ENCODE measurements at places on chromosomes 6 and 20.

- no peak for DNase-seq
Observed at GRCh38 chr6:86715676-86716075, 221.7 kb upstream of the HTR1E start.

DNA sequence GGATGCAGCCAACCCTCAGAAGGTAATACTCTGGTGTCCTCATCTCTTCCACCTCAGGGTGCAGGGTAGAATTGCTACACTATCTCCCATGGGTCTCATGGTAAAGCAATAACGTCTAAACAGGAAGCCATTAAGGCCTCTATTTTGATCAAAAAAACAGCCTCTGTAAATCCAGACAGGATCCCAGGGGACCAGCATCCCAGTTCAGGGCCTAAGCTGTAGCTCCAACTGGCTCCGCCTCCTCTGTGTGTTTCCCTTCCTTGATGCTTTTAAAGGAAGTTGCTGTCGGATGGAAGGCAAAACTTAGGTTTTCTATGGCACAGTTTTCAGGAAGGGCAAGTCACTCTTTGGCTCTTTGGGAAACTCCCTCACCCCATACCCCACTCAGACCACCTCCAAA, 222.0 kb downstream of the MAFB start:
- DNase-seq: no peak

DNA sequence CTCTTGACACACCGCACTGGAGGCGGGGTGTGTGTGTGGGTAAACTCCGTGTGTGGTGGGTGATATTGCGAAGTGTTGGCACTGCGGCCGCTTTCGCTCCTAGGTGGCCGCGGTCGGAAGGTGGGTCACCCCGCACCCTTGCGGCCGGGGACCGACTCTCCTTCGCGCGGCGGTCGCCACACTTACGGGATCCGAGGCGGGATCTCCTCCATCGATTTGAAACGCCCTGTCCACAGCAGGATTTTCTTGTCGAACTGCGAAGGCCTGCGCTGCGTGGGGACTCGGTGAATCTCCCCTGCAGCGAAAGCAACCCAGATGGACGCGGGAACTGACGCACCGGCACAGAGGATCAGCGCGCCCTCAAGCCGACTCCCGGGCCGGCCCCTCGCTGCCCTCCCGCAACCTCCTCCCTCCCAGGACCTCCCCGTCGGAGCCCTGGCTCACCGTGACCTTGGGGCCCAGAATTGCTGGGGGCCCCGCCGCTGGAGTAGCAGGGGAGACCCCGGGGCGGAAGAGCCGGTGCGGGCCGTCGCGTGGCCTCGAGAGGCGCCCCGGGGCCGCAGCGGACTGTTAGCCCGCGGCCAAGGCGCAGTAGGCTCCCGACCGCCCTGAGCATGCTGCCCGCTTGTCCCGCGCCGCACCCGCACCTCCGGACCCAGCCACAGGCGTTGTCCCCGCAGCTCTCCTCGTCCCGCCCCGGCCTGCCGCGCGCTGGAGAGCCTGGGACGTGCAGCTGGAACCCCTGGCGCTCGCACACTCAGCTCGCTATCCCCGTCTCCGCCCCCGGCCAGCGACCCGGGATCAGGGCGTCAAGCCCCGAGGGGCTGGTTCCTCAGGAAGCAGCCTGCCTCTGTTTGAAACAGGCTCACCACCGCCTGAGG, at the start of gene FAM162B:
Gene FAM162B, minus strand, starts transcription at position 759 of the 881 bp plus-strand sequence. Its CDS starts 143 bp downstream, at position 616.
- DNase-seq: no peak

- DNase-seq: no peak
Observed at GRCh38 chr6:43986177-43986825, 141.0 kb downstream of the MRPL14 start.

- DNase-seq: no peak
Observed at GRCh38 chr6:161906571-161906970, 632.7 kb upstream of the AGPAT4 start.

GRCh38 chr6:116924245-116924644, 47.2 kb downstream of the RFX6 start:
- DNase-seq: no peak

DNA sequence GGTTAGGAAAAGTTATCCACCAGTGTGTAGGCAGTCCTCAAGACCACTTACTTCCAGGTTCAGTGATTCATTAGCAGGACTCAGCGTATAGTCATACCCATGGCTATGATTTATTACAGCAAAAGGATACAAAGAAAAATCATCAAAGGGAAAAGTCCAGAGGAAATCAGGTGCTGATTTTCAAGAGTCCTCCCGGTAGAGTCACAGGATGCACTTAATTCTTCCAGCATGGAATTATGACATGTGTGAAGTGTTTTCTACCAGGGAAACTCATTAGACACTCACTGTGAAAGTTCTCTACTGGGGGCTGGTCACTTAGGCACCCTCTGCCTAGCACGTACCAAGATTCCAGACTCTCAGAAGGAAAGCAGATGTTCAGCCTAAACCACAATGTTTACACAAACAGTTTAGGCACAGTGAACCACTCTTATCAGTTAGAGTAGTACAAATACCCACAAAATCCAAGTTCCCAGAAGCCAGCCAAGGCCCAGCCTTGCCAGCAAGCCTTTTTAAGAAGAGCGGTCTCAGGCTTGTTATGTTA, 10.2 kb downstream of the WFDC3 start:
- DNase-seq: no peak

DNA sequence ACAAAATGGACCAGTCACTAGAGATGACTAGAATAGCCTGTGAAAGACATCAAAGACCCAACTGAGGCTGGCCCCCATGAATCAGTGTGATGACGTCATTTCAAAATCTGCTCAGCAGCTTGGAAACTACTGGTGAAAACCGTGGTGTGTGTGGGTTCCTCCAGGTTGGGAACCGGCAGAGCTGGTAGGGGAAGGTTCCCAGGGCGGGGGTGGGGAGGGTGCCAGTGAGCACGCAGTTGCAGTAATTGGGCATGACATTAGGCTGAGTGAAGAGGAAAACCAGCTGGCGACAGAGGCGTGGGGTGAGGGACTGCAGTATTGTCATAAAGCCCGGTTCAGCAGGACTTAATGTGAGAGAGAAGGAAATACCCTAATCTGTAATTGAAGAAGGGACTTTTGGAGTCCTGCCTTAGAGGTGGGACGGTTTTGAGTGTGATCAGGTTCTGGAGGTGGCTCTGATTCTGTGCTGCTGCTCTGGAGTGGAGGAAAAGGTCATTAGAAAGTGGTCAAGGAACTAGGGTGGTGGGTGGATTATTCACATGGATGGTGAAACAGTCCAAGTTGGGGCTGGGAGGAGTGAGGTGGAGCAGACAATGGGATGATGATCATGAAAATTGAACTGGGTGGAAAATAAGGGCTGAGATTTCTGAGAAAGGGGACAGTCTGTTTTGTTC, 52.0 kb upstream of the MTHFD1L start:
- no peak for DNase-seq

DNA sequence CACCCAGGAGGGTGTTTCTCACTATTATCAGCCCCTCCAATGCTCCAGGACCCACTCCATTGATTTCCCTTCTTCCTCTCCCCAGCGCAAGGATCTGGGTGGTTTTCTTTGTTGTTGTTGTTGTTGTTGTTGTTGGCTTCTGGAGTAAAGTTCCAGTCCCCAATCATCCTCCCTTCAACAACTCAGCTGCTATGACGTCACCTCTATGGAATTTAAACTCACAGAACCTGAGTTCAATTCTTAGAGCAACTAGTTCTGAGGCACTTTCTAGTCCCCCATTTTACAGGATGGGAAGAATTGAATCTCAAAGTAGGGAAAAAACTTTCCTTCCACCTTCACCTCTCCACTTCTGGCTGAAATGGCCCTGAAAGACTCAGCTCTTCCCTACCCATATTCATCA, 9.7 kb upstream of the WFDC8 start:
- DNase-seq: no peak

GRCh38 chr6:153038378-153039057, 36.0 kb upstream of the MTRF1L start:
- DNase-seq: no peak

- DNase-seq: no peak
Observed at GRCh38 chr6:38103921-38104320, 284.4 kb downstream of the ZFAND3 start.

DNA sequence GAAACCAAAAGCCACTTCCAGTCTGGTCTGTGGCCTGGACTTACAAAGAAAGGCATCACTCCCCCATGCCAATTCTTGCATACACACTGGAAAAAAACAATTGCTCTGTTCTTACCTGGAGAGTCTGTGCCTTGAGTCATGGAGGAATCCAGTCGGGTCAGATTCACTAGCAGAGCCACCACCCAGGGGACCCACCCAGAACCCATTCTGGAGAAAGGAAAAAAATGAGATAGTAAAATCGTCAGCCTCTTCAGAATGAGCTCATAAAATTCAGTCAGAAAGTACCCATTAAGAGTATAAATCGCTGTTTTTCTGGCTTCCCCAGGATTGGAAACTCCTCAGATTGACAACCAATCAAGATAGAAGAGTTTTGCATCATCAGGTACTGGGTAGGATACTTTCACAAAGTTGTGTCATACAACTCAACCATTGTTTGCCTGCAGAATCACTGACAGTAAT, at the start of gene HLA-DOB:
Gene HLA-DOB, minus strand, starts transcription at position 257 of the 459 bp plus-strand sequence. Its CDS starts 51 bp downstream, at position 206.
- DNase-seq: peak; percentile 75

GRCh38 chr20:63574829-63575743, 1.0 kb upstream of the HELZ2 start:
- DNase-seq: no peak

- DNase-seq: no peak
Observed at GRCh38 chr6:25769983-25770382, 15.4 kb downstream of the SLC17A4 start.

DNA sequence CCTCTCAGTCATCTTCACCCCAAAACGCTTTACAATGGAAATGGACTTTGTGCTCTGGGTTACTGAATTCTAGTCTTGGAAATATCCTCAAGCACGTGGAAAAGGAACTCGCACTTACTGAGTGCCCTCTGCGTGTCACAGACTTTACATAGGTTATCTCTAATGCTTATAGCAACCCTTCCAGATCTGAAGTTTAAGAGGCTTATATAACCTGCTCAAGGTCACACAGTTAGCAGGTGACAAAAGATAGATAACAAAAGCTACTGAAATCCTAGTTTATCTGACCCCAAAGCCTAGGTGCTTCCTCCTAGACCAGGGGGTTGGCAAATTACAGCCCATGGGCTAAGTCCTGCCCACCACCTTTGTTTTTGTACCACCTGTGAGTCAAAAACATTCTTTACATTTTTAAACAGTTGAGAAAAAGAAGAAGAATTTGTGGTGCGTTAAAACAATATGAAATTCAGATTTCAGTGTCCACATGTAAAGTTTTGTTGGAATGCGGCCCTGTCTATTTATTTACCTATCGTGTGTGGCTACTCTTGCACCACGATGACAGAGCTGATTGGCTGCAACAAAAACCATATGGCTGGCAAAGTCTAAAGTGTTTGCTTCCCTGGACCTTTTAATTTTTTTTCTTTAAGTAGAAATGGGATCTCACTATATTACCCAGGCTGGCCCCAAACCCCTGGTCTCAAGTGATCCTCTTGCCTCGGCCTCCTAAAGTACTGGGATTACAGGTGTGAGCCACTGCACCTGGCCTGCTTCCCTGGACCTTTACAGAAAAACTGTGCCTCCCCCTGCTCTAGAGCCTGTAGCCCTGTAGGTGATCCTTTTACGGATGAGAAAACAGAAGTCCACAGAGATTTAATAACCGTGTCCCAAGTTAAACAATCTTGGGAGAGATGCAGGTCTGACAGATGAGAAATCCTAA, 110.2 kb upstream of the RREB1 start:
- DNase-seq: no peak

DNA sequence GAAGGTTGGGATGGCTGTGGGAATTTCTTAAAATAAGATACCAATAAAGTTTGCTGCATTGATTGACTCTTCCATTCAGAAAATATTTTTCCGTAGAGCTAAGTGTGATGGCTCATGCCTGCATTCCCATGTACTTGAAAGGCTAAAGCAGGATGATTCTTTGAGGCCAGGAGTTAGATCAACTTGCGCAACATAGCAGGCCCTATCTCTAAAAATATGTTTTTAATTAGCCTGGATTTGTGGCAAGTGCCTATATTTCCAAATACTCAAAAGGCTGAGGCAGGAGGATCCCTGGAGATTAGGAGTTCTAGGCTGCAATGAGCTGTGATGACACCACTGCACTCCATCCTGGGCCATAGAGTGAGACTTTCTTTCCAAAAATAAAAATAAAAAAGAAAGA, 431.2 kb upstream of the PTCHD4 start:
- no peak for DNase-seq

- no peak for DNase-seq
Observed at GRCh38 chr6:154653385-154653784, 79.8 kb upstream of the SCAF8 start.

DNA sequence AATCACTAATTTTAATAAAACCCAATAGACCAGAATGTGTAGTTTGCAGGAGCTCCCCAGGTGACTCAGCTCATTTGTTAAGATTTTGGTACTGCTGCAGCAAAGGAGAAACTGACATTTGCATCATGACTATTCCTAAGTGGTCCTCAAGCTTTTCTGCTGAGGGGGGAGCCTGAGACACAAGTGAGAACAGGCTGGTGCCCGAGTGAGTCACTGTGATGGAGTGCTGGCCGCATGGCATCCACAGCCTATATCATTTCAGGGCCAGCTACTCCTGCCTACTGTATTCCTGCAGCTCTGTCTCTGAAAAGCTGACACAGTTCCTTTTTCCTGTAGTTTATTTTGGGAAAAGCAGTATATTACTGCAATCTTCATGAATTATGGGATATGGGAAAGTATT, 113.7 kb upstream of the ENPP5 start:
- DNase-seq: no peak

GRCh38 chr20:51715856-51716185, 52.4 kb downstream of the ATP9A start:
- no peak for DNase-seq

DNA sequence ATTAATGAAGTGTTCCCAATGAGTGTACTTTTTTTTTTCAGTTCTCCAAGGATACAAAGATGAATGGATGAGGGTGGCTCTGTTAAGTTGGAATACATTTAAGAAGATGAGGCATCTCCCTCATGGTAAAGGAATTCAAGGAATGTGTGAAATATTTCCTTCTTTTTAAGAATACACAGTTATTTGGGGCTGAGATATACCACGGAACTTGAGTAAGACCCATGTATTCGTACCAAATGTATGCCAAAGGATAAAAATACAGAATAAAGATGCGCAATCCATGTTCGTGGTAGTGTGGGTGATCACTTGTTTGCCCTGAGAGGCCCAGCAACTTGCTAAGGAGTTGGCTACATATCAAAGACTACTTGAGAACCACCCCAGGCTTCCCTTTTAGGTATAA, 164.2 kb upstream of the TCF21 start:
- DNase-seq: no peak

GRCh38 chr6:89956182-89956581, 61.9 kb downstream of the GJA10 start:
- DNase-seq: no peak
